Endothelial cell of umbilical vein (primary cell): ENCODE measurements at places on chromosomes 2 and 18. TPM values are rescaled to one million over a fixed set of nuclear protein-coding genes. Genes with fewer than 3 reads are reported as not detected.

- no peak overlapping the region for H3K27ac ChIP-seq
- H3K36me3 ChIP-seq = no peaks in the 10 kb centered on the region
- DNase-seq = no peak
- H3K27me3 ChIP-seq = peaks cover 4% of the 10 kb centered on the region
These were observed 167.9 kb upstream of the HNRNPA3 start for GRCh38 chr2:177044671-177045070.

GRCh38 chr2:236876642-236877041 is 209.0 kb upstream of the COPS8 start:
- no peak overlapping the region for H3K4me3 ChIP-seq
- no peak for DNase-seq
- H3K36me3 ChIP-seq = no peaks in the 10 kb centered on the region
- H3K27me3 ChIP-seq = no peaks in the 10 kb centered on the region
- H3K27ac ChIP-seq = no peak overlapping the region

- peaks cover 7% of the 10 kb centered on the region for H3K27me3 ChIP-seq
- H3K27ac ChIP-seq = no peak within 1 kb of the TSS
- H3K4me3 ChIP-seq = no peak within 1 kb of the TSS
- no peaks in the 10 kb centered on the region for H3K4me1 ChIP-seq
- no peaks in the 10 kb centered on the region for H3K36me3 ChIP-seq
- DNase-seq = no peak
These were observed at the start of gene SLC11A1 for GRCh38 chr2:218381916-218382366. SLC11A1 (plus strand) TSS chr2:218382273; CDS start chr2:218382369, 96 bp downstream.

DNA sequence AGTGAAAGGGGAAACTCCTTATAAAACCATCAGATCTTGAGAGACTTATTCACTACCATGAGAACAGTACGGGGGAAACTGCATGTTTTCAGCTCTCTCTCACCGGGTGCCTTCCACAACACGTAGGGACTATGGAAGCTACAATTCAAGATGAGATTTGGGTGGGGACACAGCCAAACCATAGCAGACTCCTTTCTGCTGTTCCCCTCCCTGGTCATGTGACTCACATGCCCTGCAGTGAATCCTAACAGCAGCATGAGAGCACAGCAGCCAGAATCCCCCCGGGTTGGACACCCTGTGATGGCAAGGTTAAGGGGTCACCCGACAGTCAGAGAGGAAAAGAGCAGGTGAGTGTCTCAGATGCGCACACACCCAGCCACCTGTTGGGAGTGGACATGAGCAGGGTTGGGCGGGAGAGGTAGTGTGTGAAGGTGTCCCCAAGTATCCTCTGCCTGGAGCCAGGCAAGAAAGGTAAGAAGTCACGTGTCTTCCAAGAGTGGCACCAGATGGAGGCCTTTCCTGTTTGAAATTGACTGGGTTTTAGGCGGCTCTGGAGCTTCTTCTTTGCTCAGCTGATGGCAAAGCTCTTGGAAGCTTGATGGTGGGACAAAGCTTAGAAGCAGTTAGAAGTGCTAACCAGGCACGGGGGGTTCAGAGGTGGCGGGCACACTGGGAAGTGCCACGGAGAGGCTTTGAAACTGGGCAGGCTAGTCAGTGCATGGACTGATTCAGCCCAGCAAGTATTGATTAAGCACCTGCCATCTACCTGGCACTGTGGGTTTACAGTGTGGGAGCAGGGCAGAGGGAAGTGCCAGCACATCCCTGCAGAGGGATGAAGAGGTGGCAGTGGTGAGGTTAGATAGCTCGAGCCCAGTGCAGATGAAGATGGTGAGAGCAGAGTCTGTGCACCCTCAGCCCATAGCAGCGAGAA is 68.7 kb downstream of the RHOB start:
- peaks cover 21% of the 10 kb centered on the region for H3K4me1 ChIP-seq
- DNase-seq = no peak
- no peak overlapping the region for H3K4me3 ChIP-seq
- peak overlapping the region; percentile 100 for H3K27ac ChIP-seq
- no peaks in the 10 kb centered on the region for H3K36me3 ChIP-seq

DNA sequence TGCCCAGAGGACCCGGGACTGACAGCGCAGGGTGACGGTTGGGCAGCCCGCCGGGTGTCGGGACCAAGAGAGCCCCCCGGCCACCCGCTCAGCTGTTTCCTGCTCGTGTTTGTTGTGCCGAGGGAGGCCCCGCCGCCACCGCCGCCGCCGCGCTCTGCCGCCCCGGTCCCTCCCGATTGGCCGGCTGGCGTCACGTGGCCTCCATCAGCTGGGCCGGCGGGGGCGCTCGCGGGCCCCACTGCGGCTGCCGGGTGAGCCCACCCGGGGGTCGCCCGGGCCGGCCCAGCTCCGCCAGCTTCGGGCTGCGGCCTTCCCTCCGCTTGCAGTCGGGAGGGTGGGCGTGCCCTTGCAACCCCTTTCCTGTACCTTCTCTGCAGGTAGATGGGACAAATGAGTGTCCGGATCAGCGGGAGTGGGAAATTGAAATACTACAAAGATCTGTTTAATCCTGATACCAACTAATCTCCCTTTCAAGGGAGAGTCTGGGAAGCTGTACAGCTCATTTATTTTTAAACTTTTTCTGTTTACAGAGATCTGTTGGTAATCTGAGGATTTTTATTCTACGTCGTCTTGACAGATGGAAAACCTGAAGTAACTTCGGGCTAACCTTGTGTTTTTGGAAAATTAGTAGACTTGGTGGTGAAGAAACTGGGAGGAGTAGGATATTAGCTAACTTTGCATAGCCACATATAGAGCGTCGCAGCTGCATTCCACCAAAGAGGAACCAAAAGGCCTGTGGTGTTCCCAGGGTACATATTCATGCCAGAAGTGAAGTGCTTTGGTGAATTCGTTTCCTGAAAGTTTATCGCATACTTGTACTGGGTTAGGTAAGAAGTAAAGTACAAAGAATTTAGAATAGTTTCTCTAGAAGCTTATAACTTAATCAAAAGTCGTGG is 1.2 kb downstream of the YPEL5 start:
- peaks cover 7% of the 10 kb centered on the region for H3K27me3 ChIP-seq
- peak; percentile 70 for DNase-seq
- peak overlapping the region; percentile 87 for H3K27ac ChIP-seq
- peaks cover 2% of the 10 kb centered on the region for H3K36me3 ChIP-seq

GRCh38 chr2:180952731-180953336 is 27.6 kb upstream of the UBE2E3 start:
- no peak overlapping the region for H3K27ac ChIP-seq
- no peaks in the 10 kb centered on the region for H3K4me1 ChIP-seq
- no peak overlapping the region for H3K4me3 ChIP-seq
- no peak for DNase-seq

- H3K27ac ChIP-seq = peak overlapping the region; percentile 37
- H3K27me3 ChIP-seq = no peaks in the 10 kb centered on the region
- peak; percentile 80 for DNase-seq
- H3K4me1 ChIP-seq = peaks cover 29% of the 10 kb centered on the region
- H3K4me3 ChIP-seq = no peak overlapping the region
- no peaks in the 10 kb centered on the region for H3K36me3 ChIP-seq
These were observed 17.5 kb upstream of the TMEM163 start for GRCh38 chr2:134736167-134736880.

- no peaks in the 10 kb centered on the region for H3K27me3 ChIP-seq
- H3K27ac ChIP-seq = no peak overlapping the region
- H3K4me1 ChIP-seq = no peaks in the 10 kb centered on the region
- H3K4me3 ChIP-seq = no peak overlapping the region
- no peaks in the 10 kb centered on the region for H3K36me3 ChIP-seq
- DNase-seq = peak; percentile 41
These were observed 21.6 kb downstream of the SNORC start for GRCh38 chr2:232891621-232892071.

DNA sequence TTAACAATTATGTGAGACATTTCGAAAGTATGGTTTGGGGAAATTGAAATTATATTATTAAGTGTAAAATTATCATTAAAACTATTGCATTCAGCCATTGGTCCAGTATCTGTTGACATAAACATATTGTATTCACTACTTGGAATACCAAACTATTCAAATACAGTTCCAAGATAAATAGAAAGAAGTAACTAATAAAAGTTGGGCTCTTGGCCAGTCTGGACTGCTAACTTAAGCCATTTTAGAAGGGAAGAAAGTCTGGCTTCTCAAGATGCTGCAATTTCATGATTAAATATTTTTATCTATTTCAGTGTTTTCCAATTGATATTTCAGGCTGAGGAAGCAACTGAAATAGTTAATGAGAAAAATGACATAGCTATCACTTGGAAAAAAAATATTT is 109.8 kb upstream of the CHRNA1 start:
- no peaks in the 10 kb centered on the region for H3K27me3 ChIP-seq
- no peak overlapping the region for H3K27ac ChIP-seq
- no peak overlapping the region for H3K4me3 ChIP-seq
- H3K4me1 ChIP-seq = peaks cover 7% of the 10 kb centered on the region

- H3K27me3 ChIP-seq = peaks cover 2% of the 10 kb centered on the region
- H3K4me1 ChIP-seq = no peaks in the 10 kb centered on the region
- no peak overlapping the region for H3K27ac ChIP-seq
- no peaks in the 10 kb centered on the region for H3K36me3 ChIP-seq
- no peak for DNase-seq
These were observed 24.9 kb downstream of the MYO5B start for GRCh38 chr18:50170004-50170403.

DNA sequence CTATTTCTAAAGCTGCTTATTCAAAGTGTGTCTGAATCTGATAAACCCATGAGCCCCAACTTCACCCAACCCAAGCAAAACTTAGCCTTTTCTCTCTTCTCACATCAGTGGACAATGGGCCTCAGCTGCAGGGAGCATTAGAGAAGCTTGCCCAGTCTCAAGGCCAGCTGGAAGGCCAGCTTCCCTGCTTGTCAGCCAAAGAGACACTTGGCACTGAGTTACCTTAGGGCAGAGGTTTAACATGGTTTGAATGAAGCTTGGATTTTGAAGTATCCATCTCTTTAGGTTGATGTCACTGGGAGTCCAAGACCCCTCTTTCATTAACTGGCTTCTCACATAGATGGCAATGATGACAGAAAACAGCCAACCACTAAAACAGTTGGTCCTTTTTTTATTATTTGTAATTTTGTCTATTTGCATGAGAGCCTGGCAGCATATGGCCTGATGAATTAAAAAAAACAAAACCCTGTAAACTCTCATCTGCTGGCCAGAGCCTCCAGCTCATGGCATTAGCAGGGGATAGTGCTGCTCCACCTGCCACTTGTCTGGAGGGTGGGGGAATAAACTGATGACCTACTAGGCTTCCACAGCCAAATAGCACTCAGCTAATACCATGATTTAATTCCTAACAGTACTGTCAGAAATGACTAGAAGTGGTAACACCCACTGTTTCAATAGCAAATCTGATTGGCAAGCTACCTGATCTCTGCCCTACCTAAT is 137.0 kb downstream of the UBE2E3 start:
- H3K27me3 ChIP-seq = no peaks in the 10 kb centered on the region
- H3K4me1 ChIP-seq = no peaks in the 10 kb centered on the region
- DNase-seq = no peak
- no peak overlapping the region for H3K27ac ChIP-seq
- no peak overlapping the region for H3K4me3 ChIP-seq

DNA sequence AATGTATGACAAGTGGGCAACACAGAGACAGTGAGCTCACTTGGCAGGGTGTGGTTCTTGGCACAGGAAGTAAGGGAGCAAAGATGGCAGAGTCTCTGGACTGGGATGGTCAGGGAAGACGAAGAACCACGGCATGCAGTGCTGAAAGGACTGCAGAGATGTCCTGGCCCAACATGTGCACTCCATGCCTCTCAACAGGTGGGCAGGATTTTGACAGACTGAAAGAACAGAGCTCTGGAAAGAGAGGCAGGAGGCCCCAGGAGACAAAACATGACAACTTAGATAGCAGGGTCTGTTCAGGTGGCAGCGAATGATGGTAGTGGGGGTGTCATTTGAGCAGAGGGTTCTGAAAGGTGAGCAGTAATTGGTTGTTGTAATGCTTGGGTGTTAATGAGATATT is 180.3 kb downstream of the FHOD3 start:
- H3K36me3 ChIP-seq = no peaks in the 10 kb centered on the region
- H3K4me1 ChIP-seq = no peaks in the 10 kb centered on the region
- no peak overlapping the region for H3K27ac ChIP-seq
- H3K27me3 ChIP-seq = no peaks in the 10 kb centered on the region
- no peak for DNase-seq
- H3K4me3 ChIP-seq = no peak overlapping the region

Gene SLC9A2
- 0.03 TPM in 2 replicates for polyA plus RNA-seq

Gene MYL12A
- 532 and 597 TPM in 2 replicates for polyA plus RNA-seq

Gene SH3RF3
- polyA plus RNA-seq = 3.8 and 3.9 TPM in 2 replicates

Gene LIMS4
- polyA plus RNA-seq = 18.3 and 28.8 TPM in 2 replicates

Gene CCDC141
- not detected in 2 replicates for polyA plus RNA-seq

Gene RAD51AP2
- not detected in 2 replicates for polyA plus RNA-seq

Gene MEP1B
- not detected in 2 replicates for polyA plus RNA-seq
